ENCODE measurements at places on chromosomes 6 and 20. TPM values are rescaled to one million over a fixed set of nuclear protein-coding genes. Genes with fewer than 3 reads are reported as not detected.

- DNase-seq = no peak
- no peaks in the 10 kb centered on the region for H3K36me3 ChIP-seq
- no peak overlapping the region for H3K27ac ChIP-seq
- no peaks in the 10 kb centered on the region for H3K4me1 ChIP-seq
- no peaks in the 10 kb centered on the region for H3K27me3 ChIP-seq
Measured at GRCh38 chr6:106527979-106528378, 101.3 kb downstream of the RTN4IP1 start.

TINAG gene
- not detected for total RNA-seq

OR12D3 gene
- not detected for total RNA-seq

DNA sequence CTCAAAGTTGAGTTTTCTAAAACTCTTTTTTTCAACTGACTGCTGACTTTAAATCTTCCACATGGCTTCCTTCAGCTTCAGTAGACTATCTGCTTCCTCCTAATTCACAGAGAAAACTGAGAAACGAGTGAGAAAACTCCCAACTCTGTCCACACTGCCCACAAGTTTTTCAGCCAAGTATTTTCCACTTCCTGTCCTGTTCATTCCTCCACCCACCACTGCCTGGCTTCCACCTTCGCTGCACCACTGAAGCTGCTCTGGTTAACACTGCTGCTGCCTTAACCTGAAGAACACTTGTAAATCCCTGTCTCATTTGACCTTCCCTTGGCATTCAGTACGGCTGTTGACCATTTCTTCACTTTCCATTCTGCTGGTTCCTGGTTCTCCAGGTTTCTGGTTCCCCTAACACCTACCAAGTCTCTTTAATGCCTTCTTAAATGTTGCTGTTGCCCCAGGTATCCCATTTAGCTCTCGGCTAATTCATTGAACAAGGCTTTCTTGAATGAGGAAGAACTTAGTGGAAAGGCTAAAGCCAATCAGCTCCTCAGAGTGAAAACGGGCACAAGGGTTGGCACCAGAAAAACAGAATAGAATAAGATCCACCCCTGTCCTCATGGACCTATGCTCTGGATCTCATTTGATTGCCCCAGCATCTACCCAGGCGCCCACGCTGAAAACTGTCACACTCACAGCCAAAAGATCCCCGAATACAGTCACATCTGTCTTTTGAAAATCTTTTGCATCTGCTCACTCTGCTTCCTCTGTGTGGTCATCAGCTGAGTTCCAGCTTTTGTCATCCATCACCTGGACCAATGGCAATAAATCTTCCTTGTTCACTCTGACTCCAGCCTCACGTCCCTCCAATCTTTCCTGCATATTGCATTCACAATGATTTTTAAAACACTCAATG, 104.4 kb upstream of the TAB2 start:
- no peak for DNase-seq
- H3K4me1 ChIP-seq = no peaks in the 10 kb centered on the region
- H3K27ac ChIP-seq = peak overlapping the region; percentile 31
- H3K27me3 ChIP-seq = no peaks in the 10 kb centered on the region
- no peaks in the 10 kb centered on the region for H3K36me3 ChIP-seq

- no peaks in the 10 kb centered on the region for H3K27me3 ChIP-seq
- H3K36me3 ChIP-seq = peaks cover 10% of the 10 kb centered on the region
Measured at GRCh38 chr20:3818155-3819151, 1.9 kb upstream of the AP5S1 start.
